Right hindlimb (tissue), 1 donor: ENCODE measurements at places on chromosomes 3 and 15.
A peak's percentile ranks its signal among the peaks of the same experiment; 100 is the strongest.

DNA sequence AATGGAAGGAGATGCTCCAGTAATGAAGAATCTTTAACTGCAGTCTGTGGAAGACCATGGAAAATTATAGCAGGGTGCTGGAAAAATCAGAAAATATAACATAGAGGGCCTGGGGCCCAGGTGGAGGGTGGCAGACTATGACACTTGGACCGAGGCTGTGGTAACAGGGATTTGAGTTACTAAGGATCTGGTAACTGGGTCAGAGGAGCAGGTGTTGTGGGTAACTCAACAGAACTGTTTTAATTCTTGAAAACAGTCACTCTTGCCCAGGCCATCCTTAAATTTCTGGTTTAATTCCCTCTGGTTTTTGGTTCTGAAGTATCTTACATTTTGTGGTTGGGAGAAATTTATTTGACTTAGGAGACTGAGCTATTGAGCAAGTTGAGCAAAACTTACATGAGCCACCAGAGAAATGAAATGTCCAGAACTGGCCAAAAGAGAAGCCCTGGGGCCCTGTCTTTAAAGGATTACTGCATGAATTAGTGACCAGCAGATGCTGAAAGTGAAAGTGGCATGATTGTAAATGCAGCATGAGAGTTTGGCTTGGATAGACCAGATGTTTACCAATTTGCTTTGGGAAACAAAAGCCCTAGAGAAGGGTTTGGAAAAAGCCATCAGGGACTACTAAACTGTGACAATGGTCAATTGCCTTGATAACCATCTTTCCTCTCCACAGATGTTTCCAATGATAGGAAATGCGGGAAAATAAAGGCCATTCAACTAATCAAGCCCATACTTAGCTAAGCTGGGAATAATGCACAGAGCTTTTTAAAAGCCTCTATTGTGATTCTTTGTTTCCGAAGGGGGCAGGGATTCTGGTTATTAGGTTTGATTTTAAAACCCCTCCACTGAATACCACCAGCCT is 374.9 kb upstream of the TGFBR2 start:
- DNase-seq, result no peak

GRCh38 chr15:62306851-62307504 is 141.9 kb upstream of the C2CD4B start:
- DNase-seq, result peak; percentile 51

- DNase-seq, result no peak
Observed at GRCh38 chr3:122357828-122358702, 25.0 kb downstream of the MIX23 start.

GRCh38 chr3:44227632-44228031 is 14.1 kb upstream of the TOPAZ1 start:
- DNase-seq, result no peak

GRCh38 chr3:10666621-10667020 is 149.4 kb upstream of the SLC6A11 start:
- DNase-seq, result no peak

DNA sequence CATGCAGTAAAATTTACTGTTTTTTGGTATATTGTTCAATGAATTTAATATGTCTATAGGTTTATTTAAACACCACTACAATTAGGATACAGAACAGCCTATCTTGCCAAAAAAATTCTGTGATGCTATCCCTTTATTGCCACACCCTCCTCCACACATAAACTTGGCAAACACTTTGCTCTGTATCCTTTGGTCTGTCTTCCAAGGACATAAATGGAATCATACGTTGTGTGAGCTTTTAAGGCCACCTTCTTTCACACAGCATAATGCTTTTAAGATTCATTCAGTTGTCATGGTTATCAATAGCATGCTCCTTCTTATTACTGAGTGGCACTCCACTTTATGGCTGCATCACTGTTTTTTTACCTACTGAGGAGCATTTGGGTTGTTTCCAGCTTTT is 71.5 kb downstream of the CERS3 start:
- no peak for DNase-seq

- DNase-seq, result no peak
Observed at GRCh38 chr3:178200316-178200715, 335.9 kb upstream of the KCNMB2 start.

- no peak for DNase-seq
Observed at GRCh38 chr3:181402347-181402746, 309.4 kb upstream of the SOX2 start.

DNA sequence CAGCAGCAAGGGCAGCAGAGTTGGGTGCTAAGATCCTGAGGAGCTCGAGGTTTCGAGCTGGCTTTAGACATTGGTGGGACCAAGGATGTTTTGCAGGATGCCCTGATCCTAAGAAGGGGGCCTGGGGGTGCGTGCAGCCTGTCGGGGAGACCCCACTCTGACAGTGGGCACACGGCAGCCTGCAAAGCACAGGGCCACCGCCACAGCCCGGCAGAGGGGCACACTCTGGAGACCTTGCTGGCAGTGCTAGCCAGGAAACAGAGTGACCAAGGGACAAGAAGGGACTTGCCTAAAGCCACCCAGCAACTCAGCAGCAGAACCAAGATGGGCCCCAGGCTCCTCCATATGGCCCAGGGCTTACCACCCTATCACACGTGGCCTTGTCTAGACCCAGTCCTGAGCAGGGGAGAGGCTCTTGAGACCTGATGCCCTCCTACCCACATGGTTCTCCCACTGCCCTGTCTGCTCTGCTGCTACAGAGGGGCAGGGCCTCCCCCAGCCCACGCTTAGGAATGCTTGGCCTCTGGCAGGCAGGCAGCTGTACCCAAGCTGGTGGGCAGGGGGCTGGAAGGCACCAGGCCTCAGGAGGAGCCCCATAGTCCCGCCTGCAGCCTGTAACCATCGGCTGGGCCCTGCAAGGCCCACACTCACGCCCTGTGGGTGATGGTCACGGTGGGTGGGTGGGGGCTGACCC is 18.8 kb downstream of the SEC61A1 start:
- DNase-seq, result no peak

DNA sequence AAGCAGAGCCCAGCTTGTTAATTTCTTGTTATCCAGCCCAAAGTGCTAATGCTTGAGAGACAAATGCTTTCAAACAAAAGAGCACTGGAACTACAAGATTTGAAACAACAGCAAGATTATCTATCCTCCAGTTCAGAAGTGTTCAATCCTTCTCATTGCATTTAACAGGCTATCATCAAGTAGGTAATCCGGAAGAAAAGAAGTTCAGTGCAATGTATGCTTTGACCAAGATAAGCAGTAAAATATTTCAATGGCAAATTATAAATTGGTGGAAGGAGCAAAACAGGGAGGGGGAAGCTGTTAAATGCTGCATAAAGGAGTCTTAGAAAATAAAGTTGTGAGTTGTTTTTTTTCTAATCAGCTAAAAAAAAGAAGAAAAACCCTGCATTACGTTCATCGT is 8.8 kb downstream of the LRIG1 start:
- DNase-seq, result no peak

GRCh38 chr15:100544338-100544841 is 15.6 kb upstream of the CERS3 start:
- no peak for DNase-seq

GRCh38 chr3:194586836-194587235 is 46.4 kb downstream of the TMEM44 start:
- DNase-seq, result no peak

GRCh38 chr3:95813244-95813643 is 1001.1 kb upstream of the EPHA6 start:
- DNase-seq, result no peak

- DNase-seq, result no peak
Observed at GRCh38 chr3:94811836-94812235, 749.0 kb downstream of the NSUN3 start.

DNA sequence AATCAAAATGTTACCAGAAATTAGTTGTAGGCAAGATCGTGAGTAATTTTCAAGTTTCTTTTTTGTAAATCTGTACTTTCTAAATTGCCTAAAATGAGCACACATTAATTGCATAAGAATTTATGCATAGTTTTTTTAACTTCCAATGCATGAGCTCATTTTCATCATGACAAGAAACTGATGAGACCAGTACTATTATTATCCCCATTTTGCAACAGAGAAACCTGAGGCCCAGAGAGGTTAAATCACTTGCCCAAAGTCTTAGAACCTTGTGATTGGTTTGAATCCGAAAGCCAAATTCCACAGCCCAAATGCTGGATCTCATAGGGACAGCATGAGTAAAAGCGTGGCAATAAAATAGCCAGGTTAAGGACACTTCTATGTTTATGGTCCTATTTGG is 274.7 kb downstream of the ERC2 start:
- no peak for DNase-seq

- no peak for DNase-seq
Observed at GRCh38 chr15:42002333-42002732, 18.5 kb downstream of the PLA2G4E start.

DNA sequence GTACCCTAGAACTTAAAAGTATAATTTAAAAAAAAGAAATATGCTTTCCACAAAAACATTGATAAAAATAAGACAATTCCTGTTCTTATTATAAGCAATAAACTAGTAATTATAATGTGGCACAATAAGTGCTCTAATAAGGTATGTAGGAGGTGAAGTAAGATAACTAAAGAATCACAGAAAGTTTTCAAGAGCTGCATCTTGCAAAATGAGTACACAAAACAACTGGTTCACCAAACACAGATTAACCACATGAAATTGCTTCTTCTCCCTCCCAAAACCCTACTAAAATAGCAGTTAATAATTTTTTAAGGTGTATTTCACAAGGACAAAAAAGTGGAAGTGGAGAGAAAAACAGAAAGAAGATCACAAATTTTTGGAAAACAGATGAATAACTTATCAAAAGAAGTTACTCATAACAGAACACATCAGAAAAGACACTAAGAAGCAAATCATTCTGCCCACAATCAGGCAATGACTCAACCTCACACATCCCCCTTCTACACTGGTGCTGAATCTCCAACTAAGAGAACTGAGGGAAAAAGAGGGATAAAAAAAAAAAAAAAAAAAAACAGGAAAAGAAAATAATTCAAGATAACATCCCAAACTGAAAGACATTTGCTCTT is 64.2 kb downstream of the TBC1D5 start:
- DNase-seq, result no peak

GRCh38 chr3:16300881-16301359 is 35.9 kb downstream of the OXNAD1 start:
- DNase-seq, result no peak

- DNase-seq, result no peak
Observed at GRCh38 chr15:48058371-48058770, 62.4 kb upstream of the SLC24A5 start.

GRCh38 chr3:72077473-72078259 is 292.7 kb upstream of the PROK2 start:
- no peak for DNase-seq

DNA sequence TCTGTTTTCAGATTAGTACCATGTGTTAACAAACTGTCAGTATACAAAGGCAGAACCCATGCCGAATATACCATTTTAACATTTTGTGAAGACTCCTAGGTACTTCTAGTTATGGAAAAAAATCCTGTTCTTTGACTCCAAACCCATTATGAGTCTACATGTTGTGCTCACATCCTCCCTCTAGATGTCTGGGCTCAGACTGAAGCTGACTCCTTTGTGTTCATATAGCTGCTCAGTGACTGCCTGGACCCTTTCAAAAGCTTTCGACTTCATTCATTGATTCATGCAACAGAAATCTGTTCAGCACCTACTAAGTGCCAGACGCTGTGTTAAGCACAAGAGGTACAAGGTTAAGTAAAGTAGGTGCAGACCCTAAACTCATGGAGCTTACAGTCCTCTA is 60.5 kb downstream of the MEGF11 start:
- DNase-seq, result no peak

DNA sequence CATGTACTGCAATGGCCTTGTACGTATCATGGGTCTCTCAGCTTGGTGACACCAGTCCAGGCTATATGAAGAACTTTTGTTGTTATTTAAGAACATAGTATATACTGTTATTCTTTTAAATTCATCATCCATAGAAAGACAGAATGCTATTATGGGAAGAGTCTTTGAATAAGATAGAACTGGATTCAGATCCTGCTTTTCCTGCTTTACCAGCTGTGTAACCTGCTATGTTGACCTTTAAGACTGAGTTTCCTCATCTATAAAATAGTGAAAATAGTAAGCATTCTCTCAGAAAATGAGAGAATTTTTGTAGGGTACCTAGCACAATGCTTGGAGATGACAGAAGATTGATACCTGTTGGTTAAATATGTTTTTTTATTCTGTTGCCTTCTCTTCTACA is 204.1 kb upstream of the TBL1XR1 start:
- DNase-seq, result no peak
